ENCODE measurements at places on chromosomes 11 and 22. TPM values are rescaled to one million over a fixed set of nuclear protein-coding genes. Genes with fewer than 3 reads are reported as not detected.

Gene SLC22A8
- total RNA-seq = not detected

Gene POTEH
- total RNA-seq = not detected

Gene INS
- not detected for total RNA-seq

Gene TRIM51G
- total RNA-seq = not detected

Gene FADS2
- total RNA-seq = 222 TPM

Gene CDON
- total RNA-seq = 12.7 TPM

Gene C11orf42
- total RNA-seq = not detected

GRCh38 chr11:10456519-10456918 lies 1.5 kb downstream of the AMPD3 start:
- no peak for DNase-seq

DNA sequence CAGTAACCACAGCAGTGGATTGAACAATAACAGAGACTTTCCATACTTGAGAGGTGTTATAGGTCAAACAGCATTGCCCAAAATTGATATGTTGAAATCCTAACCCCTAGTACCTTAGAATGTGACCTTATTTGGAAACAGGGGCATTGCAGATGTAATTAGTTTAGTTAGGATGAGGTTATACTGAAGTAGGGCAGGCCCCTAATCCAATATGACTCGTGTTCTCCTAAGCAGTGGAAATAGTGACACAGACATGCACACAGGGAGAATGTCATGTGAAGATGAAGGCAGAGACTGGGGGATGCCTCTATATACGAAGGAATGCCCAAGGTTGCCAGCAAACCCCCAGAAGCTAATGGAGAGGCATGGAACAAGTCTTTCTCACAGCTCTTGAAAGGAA lies 270.5 kb downstream of the TENM4 start:
- DNase-seq = no peak

- no peak for DNase-seq
Measured at GRCh38 chr11:113647108-113647507, 59.0 kb downstream of the TMPRSS5 start.

- no peak for DNase-seq
Measured at GRCh38 chr11:128804481-128804880, 62.6 kb downstream of the KCNJ1 start.

DNA sequence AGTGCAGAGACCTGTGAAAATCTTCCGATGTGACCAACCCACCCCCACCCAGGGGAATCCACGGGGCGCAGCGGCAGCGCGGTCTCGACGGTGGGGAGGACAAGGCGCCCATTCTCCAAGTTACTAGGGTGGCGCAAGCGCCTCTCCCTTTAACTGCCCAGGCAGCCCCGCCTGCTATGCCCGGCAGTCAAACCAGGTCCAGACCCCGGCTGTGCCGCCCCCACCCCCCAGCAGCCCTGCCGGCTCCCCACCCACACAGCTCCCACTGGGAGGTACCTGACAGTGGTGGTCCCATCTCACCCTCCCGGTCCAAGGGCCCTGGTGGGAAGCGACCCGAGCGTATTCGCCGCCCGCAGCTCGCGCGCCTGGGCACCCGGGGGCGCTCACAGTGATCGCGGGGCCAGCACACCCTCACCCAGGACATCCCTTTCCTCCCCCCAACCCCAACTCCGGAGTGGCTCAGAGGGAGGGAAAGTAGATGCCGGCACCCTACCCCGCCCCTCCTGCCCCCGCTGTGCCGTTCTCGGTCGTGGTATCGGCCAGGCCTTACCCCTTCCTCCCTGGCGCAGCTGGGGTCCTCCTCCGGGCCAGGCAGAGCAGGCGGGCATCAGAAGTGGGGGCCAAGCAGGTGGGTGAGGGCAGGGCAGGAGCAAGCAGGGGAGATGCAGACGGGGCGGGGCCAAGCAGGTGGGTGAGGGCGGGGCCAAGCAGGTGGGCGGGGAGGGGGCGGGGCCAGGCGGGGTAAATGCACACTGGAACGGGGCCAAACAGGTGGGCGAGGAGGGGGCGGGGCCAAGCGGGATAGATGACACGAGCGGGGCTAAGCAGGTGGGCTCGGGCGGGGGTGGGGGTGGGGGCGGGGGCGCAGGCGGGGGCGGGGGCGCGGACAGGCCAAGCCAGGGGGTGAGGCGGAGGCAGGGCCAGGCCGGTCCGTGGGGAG lies at the start of gene TRPM5:
Gene TRPM5, minus strand, starts transcription at position 634 of the 940 bp plus-strand sequence. CDS start 21,478 bp downstream, outside the sequence.
- no peak for DNase-seq

- no peak for DNase-seq
Measured at GRCh38 chr11:21894492-21894891, 298.4 kb upstream of the ANO5 start.

GRCh38 chr11:110200241-110200640 lies 96.2 kb downstream of the RDX start:
- no peak for DNase-seq

DNA sequence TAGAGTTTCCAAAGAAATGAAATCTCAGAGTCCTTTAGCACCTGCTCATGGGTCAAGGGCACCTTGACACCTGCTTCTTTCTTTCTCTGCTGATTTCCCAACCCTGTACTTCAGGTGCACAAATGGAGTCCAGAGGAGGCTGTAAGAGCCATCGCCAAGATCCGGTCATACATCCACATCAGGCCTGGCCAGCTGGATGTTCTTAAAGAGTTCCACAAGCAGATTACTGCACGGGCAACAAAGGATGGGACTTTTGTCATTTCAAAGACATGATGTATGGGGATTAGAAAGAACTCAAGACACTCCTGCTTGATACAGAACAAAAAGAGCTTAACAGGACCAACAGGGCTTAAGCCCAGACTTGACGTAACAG lies 5.9 kb downstream of the PTPMT1 start:
- DNase-seq = no peak

GRCh38 chr22:25062386-25063085 lies 110.0 kb downstream of the KIAA1671 start:
- no peak for DNase-seq

DNA sequence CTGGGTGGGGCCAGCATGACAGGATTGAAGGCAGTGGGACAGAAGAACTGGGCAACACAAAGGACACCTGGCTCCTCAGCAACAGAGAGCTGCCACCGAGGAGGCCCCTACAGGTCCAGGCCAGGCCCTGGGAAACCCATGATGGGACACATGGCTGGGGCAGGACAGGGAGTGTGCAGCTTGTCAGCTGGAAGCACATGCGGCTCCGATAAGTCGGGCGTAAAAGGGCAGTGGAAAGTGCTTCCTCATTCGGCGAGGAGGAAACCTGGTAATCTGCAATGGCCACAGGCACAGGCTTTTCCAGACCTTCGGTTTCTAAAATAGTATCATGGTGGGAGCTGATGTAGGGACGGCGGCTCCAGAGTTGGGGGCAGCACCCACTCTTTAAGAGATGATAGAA lies 16.5 kb downstream of the GNAZ start:
- no peak for DNase-seq

GRCh38 chr22:49510718-49511117 lies 317.0 kb downstream of the BRD1 start:
- DNase-seq = no peak

GRCh38 chr22:37011472-37011871 lies 7.8 kb downstream of the TST start:
- DNase-seq = no peak

DNA sequence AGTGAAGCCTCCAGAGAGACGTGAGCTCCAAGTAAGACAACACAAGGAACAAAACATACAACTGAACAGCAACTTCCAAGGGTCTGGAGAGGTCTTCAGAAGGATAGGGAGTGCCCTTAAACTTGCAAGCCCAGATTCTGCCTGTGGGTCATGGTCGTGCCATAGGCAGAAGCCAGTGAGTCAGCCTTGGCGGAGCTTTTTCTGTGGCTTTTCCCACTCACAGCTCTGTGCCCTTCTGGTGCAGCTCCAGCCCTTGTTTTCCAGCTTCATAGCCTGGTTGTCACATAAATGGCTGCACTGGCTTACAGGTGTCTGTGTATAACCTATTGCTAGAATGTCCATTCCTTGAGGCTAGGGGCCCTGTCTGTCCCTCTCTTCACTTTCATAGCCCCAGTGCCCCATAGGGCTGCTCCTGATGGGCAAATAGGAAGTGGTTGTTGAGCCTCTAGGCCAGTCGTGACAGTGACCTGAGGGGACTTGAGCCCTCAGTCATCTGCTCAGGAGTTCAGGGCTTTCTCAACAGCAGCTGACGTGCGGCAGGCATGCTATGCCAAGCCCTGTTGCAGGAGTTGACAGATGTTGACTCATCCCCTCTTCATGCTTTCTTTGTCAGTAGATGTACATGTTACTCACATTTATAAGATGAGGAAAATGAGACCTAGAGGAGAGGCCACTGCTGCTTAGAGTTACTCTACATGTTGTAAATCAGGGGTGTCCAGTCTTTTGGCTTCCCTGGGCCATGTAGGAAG lies 7.4 kb downstream of the MED15 start:
- DNase-seq = no peak

GRCh38 chr11:46686886-46687795 lies 13.3 kb downstream of the ARHGAP1 start:
- DNase-seq = no peak

- no peak for DNase-seq
Measured at GRCh38 chr11:1340111-1340510, 30.7 kb upstream of the TOLLIP start.

GRCh38 chr11:113553235-113553634 lies 78.0 kb upstream of the DRD2 start:
- DNase-seq = no peak

- DNase-seq = no peak
Measured at GRCh38 chr11:58192229-58192628, 3.4 kb downstream of the OR9Q2 start.

GRCh38 chr11:118659314-118659952 lies 20.0 kb downstream of the TREH start:
- DNase-seq = peak; percentile 87

DNA sequence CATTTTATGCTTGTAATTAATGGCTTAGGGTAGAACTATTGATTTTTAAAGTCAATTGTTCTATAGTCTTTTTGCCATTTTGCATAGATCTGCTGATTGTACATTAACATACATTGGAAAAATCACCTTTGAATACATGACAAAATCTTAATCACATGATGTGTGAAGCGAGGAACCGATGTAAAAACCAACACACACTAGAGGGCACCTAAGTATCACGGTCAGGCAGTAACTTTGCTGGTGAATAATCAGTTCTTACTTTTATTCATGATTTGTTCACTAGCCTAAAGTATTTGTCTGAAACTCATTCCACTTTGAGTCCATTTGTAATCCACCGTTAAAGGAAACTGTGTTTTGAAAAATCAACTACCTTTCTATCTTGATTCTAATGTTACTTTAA lies 28.2 kb downstream of the JHY start:
- DNase-seq = peak; percentile 22

GRCh38 chr11:2954263-2954662 lies 25.0 kb upstream of the PHLDA2 start:
- no peak for DNase-seq

Data from G401 (cell line).